K562 (cell line): ENCODE measurements at places on chromosomes 1 and 21.

DNA sequence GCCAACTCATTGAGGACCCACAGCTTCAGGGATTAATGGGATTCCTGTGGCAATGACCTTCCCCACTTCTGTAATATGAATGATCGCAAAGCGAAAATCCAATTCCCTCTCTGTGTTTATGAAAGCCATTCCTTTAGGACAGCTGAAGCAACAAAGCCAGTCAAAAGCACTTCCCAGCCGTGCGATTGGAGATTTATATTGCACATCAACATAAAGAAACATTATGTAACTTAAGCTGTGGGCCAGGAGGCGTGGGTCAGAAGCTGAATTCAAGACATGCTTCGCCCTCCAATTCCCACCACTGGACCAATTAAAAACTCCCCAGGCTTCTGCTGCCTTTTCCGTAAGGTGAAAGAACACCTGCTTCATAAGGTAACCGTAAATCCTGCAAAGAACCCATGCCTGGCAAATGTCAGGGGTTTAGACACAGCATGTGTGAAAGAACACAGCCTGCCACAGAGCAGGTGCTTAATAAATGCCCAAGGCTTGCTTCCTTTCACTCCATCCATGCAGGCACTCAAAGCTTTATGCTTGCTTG lies 138.9 kb upstream of the SOD1 start:
- no peak for DNase-seq

DNA sequence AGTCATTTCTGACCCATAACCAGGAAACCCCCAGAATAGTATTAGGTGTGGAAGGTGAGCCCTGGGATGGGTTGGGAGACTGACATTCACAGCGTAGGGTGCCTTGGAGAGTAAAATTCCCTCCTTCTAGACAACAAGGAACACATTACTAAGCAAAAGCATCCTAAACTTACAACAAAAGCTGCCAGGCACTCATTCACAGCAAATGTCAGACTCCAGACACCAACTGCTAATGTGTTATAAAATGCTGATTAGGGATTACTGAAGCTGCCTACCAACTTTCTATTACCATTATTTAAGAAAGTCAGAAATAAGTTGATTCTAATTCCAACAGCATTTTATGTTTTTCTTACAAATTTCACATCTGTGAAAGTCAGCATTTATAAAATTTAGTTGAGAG lies 40.0 kb upstream of the C1orf87 start:
- DNase-seq: no peak

- no peak for DNase-seq
Measured at GRCh38 chr1:68201546-68202238, 30.6 kb downstream of the WLS start.

- DNase-seq: no peak
Measured at GRCh38 chr1:8825985-8826481, 8.6 kb upstream of the RERE start.

DNA sequence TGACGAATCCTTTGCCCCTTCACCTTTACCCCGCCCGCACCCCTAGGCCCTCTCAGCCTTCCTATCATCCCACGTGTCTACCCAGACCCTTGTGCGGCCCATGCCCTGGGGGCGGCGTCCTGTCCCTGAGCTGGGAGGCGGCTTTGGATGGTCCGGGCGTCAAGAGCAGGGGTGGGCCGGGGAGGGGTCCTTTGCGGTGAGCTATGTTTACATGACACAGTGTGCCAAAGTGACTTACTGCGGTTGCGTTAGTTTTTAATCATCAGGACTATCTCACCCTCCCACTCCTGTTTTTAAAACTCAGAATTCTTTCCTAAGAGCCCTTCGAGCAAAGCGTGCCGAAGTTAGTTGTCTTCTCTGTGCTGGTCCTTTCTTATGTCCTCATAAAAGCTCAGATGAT lies 144.6 kb downstream of the PGBD5 start:
- no peak for DNase-seq
